ENCODE measurements at places on chromosomes 1 and 21. TPM values are rescaled to one million over a fixed set of nuclear protein-coding genes. Genes with fewer than 3 reads are reported as not detected.
A peak's percentile ranks its signal among the peaks of the same experiment; 100 is the strongest.

DNA sequence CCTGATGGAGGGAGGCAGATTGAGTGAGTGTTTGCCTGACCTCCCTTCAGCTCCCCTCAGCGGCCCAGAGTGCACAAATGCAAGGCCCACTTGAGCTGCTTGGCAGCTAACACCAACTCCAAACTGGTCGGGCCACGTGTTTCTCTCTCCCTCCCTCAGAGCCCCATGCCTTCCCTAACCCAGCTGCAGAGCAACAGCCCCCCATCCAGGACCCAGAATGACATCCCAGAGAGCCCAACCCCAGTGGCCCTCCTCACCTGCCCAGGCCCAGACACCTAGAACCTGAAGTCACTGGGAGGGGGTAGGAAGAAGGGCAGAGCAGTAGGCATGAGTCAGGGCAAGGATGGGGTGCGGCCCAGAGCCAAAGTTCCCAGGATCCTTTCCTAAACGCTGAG lies 789 bp upstream of the S100A14 start:
- DNase-seq, result peak; percentile 79

IGFN1 gene
- 0.81 TPM for total RNA-seq

PTPN22 gene
- 12.2 TPM for total RNA-seq

TCEA3 gene
- total RNA-seq, result 39.4 TPM

DNA sequence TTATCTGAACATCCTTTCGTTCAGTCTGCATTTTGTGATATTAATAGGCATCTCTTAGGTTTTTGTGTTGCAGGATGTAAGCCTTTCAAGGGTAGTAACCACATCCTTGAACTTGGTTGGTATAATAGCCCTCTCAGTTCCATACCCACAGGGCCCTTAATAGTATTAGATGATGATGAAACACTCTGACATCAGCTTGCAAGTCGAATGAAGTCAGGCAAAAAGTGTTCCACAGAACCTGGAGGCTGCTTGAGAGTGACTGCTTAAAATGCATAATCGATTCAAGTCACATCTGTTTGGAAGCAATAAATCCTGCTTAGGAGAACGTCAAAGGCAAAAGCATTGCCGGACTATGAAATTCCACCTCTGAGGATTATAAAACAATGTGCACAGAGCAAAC lies 415.6 kb upstream of the KAZN start:
- no peak for DNase-seq

DNA sequence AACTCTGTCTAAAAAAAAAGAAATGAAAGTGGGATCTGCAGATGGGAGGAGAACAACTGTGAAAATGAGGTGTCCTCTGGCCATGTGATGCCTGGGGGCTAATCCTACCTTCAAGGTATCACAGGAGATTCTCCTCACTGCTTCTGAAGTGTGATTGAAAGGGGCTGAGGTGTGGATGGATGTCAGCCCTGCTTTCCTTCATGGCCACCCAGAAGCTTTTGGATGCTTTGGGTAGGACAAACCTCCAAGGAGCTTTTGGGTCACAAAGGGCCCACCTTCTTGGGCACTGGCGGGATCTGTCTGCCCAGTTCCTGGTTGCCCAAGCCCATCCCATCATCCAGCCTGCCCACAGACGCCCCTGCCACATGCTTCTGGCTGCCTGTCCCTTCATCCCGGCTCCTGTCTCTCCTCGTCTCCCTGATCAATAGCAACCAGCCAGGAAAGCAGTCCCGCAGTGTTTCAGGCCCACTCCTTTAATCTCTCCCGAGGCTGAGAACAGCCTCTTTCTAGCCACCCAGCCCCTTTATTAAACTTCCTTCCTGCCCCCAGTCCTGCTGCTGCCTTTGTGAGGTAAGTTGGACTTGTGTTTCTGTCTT lies 87.2 kb downstream of the MAN1C1 start:
- DNase-seq, result no peak

DNA sequence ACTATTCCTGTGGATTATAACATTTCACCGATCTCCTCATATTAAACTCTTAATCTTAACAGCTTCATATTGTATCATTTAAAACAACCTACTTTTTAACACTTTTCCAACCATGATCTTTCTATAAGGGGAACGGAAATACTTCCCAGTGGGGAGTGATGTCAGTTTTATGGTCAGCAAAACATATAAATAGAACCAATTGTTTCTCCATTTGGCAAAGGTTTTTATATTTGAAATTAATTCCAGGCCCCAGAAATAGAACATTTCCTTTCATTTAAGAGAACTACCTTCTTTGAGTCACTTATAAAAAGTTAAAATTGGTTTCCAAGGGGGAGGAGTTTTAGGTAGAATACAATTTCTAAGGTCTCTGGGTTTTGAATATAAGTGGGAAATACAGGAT lies 189.6 kb downstream of the TGFBR3 start:
- DNase-seq, result no peak

- no peak for DNase-seq
These were observed 8.6 kb downstream of the E2F2 start for GRCh38 chr1:23522244-23522982.

- no peak for DNase-seq
These were observed 43.9 kb downstream of the UBE2G2 start for GRCh38 chr21:44757731-44758130.

ABL2 gene
- total RNA-seq, result 32.7 TPM

- peak; percentile 92 for DNase-seq
These were observed 2.7 kb upstream of the SDC3 start for GRCh38 chr1:30911059-30911954.

DNA sequence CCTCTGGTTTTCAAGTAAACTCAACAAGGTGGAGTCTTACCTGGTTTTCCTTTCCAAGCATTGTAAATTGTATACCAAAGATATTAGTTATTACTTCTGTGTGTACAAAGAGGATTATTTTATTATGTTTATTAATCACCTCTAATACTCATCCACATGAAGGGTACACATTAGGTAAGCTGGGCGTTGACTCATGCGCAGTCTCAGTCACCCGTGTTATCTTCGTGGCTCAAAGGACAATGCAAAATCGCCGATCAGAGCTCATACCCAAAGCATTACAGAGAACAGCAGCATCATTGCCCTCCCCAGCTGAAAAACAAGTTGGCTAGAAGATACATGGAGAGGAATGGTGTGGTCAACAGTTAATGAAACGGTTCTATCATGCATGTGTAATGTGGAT lies 148.7 kb downstream of the NR5A2 start:
- DNase-seq, result no peak

MUL1 gene
- 34.5 TPM for total RNA-seq

DNA sequence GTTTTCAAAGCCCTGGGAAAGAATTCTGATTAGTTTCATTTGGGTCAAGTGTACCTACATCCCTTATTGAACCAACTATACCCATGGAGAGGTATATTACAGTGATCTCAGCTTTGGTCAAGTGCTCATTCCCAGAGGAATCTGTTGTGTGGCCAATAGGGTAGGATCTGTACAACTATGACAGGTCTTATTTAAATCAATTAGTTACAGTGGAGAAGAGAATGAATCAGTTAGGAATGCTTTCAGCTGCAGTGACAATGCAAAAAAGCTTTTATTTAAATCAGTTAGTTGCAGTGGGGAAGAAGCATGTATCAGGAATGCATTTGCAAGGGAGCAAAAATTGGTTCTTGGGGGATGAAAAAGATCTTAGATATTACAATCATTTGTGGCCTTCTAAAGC lies 119.0 kb downstream of the FGGY start:
- no peak for DNase-seq

DNA sequence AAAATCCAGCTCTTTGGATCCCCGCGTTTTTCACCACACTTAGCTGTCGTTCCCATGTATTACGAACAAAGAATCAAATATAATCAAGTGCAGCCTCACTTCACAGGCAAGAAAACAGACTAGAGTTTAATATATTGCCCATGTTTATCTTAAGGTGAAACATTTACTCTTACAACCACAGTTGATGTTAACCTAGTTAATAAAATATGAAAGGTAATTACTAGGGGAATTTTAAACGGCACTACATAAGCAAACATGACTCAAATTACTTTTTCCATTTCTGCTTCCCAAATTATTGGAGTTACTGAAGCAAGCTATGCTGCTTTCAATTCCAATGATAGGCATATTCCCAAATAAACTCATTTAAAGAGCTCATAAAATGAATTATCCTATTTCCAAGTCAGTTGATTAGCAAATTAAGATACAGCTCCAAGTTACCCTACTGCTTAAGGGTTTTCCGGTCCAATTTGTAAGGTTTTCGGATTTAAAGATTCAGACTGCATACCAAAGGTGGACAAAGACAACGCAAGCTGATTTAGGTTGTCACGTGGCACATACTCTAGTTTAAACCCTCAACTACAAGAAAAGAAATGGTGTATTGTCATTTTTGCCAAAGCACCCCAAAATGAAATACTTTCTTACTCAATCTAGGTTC lies 5.9 kb downstream of the COX20 start:
- no peak for DNase-seq

FMO5 gene
- total RNA-seq, result 95.9 TPM

DNA sequence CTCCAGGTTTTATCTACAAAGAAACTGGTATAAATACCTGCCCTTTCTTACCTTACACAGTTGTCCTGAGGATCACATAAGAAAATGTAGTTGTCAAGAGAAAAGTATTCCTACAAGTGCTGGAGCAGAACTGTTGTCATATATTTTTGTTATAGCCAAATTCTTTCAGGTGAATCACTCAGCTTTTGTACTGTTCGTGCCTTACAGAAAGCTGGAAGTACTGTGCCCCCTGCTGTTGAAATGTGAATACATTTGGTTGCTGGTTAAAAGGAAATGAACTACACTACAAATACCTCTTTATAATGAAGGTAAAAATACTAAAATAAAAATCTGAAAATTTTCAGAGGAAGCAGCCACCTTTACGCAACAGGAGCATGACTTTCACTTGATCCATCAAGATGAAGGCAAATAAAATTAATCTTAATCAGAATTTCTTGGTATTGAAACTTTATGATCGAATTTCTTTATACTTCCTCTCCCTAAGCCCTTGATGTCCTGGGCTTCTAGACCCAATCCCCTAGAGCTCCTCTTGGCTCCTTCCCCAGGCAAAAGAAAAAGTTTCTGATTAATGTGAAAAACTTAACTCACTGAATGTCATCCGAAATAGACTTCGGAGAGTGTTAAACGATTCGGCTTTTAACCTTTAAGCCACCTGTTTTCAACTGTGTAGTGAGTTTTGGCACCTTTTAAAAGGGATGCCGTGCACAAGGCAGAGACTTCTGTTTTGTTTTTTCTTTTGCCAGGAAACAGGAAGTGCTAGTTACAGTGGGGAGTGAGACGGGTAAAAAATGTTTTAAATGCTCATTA lies 12.5 kb downstream of the CHML start:
- DNase-seq, result no peak

ADAMTS4 gene
- 7.8 TPM for total RNA-seq

- DNase-seq, result no peak
These were observed 76.9 kb downstream of the EIF4G3 start for GRCh38 chr1:21099869-21100131.

DNA sequence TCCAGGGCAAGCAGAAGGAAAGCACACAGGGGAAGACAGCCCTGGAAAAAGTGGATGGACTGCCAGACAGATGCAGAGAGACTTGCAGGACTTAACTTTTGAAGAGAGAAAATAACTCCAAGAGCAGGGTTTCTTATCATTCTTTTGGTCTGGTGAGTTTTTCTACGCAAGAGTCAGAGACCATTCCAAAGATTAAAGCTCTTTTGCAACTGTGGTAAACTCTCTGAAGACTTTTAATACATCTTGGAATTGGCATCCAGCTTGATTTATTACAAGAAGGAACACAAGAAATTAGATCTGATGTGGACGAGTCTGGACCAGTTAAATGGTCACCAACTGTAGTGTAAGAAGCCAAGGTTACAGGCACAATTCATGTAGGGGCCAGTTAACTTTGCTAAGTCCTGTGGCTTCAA lies 153.4 kb downstream of the SIPA1L2 start:
- DNase-seq, result no peak

- no peak for DNase-seq
These were observed 6.1 kb upstream of the IGSF8 start for GRCh38 chr1:160104486-160104885.

GUCA2A gene
- total RNA-seq, result not detected

DNA sequence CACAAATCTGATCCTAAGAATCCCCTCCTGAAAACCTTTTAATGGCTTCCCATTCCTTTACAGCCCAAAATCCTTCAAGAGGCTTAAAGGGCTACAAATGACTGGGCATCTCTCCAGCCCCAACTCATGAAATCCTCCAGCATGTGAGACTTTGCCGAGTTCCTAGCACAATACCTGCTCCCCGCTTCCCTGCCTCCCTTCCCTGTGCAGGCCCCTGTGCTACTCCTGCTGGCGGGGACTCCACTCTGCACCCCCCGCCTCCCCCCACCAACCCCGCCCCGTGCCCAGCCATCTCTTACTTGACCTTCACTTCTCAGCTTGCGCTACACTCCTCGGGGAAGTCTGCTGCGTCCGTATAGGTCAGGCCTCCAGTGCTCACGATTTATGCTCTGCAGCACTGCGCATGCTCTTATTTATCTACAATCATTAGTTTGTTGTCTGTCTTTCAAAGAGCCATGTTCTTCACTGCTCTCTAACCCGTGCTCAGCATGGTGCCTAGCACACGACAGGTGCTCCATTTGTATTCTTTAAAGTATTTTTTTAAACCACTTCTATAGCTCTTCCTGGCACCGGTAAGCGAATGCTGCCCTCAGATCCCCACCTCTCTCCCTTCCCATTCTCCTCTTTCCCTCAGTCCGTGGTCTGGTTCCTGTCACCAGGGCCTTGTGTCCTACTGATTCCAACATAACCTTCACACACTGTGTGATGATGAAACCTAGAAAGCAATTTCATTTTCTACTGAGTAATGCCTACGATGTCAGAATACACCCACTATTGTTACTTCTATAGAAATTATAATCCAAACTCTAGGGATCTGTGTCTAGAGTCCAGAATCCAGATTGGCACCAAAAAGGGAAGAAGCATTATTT lies 37.5 kb upstream of the PLA2G2C start:
- no peak for DNase-seq

GRCh38 chr1:147907786-147908509 lies 5.4 kb downstream of the GJA8 start:
- no peak for DNase-seq

DNA sequence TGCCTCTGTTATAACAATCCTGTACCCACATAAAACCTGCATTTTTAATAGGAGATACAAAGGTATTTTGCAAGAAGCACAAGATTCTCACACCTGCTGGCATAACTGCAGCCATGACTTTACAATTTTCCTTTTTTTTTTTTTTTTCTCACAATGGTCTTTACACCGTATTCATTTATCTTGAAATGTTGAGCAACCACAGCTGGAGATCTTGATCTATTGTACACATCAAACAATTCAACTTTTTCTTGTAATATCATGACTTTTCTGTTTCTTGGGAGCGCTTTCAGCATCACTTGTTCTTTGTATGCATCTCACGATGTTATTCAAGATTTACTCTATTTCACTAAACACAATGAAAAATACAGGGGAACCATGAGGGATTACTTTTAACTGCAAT lies 651.4 kb downstream of the KCNT2 start:
- DNase-seq, result no peak

ZNF593OS gene
- total RNA-seq, result not detected

- peak; percentile 69 for DNase-seq
These were observed 38.6 kb upstream of the ETS2 start for GRCh38 chr21:38766987-38767722.

GRCh38 chr1:236623371-236624166 lies 19.3 kb upstream of the HEATR1 start:
- DNase-seq, result no peak

LMX1A gene
- not detected for total RNA-seq

ADAM30 gene
- total RNA-seq, result not detected

CASZ1 gene
- total RNA-seq, result 63.6 TPM

Measured in upper lobe of right lung (tissue), 1 donor.